ENCODE measurements at places on chromosomes 1 and 21.
A peak's percentile ranks its signal among the peaks of the same experiment; 100 is the strongest.

- no peak for DNase-seq
These were observed 89.8 kb downstream of the DHRS3 start for GRCh38 chr1:12528021-12528852.

DNA sequence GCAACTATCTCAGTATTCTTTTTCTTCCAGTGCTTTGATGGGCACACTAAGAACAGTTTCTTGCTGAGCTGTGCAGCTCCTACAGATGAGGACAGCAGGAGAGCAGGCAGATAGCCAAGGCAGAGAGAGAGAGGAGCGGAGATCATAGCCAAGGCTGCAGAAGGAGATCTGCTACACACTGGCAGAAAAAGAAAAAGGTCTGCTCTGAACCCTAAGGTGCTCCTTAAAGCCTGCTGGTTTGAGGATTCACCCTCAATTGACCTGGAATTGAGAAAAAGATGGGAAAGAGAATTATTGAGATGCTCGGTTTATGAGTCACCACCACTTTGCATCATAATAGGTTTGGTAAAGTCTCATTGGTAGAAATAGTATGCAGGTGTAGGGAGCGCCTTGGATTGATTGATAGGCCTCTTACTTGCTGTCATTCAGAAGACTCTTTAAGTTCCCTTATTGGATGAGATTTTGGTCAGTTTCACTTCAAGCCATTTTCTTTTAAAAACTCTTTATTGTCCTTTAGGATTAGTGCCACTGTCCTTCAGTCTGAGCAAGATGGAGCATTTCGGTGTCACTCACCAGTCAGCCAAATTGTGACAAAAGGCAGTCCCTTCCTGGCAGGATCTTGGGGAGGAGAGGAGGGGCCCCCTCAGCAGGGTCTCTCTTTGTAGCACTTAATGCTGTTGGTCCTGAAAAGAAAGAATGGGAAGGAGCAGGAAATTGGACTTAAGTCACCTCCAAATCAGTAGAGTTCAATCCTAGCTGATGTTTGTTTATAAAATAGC lies 685.0 kb downstream of the ADGRL2 start:
- DNase-seq = no peak

GRCh38 chr1:175555266-175555665 lies 188.1 kb downstream of the TNR start:
- no peak for DNase-seq

DNA sequence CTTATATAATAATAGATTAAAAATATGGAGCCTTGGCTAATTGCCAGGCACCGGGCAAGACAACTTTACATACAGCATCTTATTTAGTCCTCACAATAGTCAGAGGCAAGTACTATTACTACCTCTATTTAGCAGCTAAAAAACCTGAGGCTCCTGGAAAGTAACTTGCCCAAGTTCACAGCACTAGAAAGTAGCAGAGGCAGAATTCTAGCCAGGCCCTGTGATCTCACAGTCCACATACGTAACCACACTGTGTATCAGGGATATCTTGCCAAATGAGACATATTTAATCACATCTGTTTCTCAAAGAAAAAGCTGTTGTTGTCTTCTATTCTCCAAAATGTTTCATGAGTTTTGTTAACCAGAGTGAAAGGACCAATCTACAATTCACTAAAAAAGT lies 378.5 kb downstream of the PLPP3 start:
- DNase-seq = no peak

DNA sequence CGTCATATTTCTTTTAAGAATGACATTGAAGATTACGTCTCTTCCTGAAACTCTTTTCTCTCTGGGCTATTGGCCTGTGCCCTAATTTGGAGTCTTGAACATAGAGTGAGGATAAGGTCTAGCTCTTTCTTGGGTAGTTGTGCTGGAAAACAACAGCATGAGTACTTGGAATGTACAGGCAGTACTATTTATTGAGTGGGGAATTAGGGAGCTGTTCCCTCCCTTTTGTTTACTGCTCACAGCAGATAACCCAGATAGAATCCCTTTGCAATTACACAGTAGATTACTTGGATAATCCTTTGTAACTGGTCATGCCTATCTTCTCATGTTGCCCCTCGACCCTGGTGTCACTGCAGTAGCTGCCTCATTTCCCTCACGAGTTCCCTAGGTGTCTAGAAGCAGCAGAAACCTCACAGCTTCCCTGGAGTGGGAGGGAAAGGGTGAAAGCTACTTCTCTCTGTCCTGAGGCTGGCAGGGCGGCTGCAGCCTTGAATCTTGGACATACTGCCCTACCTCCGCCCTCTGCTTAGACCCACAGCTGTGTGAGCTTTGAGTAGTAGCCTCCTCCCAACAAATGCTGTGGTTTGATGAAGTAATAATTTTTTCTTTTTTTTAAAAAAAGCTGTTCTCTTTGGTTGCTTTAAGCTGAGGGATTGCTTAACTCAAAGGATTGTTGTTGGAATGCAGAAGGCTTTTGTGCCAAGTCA lies 70.6 kb downstream of the FGGY start:
- DNase-seq = peak; percentile 66

GRCh38 chr21:27975514-27975913 lies 1008.6 kb upstream of the ADAMTS5 start:
- no peak for DNase-seq

DNA sequence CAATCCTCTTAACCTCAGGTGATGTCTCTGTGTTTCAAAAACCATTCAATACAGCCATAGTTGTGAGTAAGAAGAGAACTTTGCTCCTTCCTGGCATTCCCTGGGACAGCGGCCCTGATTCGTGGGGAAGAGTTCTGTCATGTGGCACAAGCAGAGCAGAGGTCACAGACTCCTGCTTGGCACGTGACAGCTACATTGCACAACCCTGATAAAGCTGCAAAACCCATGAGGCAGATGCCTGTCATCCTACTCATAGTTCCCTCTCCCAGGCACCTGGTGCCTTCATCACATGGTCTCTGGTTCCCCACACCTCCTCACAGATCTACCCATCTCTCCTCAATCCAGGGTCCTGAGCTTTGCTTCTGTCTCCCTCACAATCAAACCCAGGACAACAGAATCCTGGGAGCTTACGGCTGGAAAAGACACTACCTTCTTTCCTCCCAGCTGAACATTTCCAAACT lies 70.8 kb downstream of the PLPP3 start:
- no peak for DNase-seq

DNA sequence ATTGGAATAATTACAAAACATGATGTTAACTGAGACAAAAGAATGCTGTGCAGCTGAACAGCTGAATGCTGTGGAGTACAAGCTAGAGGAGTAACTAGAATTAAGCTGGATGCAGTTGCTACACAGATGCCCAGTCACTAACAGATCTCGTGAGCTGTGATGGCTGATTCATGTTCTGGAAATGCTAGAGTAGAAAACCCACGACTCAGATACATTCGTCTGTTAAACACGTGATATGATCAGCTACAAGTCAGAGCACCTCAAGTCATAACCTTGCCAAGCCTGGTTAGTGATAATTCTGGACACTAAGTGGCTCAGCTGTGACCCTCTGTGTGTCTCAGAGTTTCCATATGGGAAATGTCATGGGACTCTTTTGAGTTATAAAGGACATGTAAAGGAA lies 89.7 kb upstream of the ESRRG start:
- no peak for DNase-seq

DNA sequence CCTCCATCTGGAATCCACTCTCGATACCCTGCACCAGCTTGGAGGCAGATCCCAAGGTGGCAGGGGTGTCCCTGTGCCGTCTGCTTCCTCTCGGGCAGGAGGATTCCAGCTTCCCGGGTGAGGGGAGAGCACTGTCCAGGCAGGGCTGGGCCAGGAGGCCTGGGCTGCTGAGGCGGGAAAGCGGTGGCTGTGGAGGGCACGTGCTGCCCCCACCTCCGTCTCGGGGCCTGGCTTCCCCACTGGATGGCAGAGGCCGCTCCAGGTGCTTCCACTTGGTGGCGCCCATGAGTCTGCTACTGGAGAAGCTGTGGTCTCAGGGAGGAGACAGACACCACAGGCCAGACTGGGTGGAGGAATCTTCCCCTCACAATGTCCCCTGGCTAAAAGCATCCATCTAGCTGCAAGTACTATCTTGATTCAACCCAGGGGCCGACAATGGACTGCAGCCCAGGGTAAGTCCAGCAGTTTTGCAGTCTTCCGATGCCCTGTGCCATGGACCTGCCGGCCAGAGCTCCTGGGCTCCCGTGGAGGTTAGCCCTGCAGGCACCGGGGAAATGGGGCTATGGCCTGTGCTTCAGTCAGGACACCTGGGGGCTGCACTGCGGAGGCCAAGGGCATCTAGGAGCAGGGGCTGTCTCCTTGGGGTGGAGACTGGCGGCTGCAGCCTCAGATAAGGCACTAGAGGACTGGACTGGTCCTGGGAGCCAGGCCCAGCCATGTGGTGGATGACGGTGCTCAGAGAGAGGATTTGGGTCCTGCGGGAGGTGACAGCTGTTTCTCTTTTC lies 41.3 kb upstream of the EIF4G3 start:
- peak; percentile 72 for DNase-seq

DNA sequence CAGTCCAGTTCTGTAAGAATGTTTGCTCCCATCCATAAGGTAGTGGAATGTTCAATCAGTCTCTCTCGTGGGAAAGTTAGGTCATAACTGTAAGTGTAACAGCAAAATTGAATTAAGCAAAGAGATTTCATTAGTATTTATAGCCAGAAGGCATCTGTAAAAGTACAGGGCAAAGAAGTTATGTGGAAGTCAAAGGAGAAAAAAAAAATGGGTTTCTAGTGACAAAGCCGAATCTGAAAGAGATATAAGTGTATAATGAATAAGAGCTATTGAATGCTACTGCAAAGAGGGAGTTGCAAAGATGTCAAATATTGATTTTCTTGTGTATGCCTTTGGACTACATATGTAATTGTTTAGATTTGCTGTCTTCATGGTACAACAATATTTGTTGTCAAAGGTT lies 47.4 kb upstream of the FOXD3 start:
- DNase-seq = no peak

DNA sequence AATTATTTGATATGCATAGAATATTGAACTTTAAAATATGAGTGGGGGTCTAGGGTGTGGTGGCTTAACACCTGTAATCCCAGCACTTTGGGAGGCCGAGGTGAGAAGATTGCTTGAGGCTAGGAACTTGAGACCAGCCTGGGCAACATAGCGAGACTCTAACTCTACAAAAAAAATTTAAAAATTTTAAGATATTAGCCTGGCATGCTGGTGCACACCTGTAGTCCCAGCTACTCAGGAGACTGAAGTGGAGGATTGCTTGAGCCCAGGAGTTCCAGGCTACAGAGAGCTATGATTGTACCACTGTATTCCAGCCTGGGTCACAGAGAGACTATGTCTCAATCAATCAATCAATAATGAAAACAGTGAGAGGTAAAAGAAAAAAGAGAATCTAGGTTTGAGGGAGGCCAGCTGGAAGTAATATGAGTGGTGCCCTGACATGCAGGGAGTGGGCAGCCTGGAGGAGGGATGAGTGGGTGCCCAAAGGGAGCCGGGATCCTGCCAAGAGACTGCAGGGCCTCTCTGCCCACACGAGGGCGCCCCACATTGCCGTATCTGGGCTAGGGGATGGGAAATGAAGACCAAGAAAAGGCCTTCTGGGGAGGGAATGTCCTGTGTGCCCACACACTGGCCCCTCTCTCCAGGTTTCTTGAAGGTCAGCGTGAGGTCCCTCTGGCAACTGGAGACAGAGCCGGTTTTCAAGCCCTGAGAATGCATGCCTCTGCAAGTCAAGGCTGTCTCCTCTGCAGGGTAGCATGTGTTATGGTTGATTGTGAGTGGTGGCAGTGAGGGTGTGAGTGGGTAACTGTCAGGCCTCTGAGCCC lies 93.9 kb upstream of the PPM1J start:
- peak; percentile 79 for DNase-seq

DNA sequence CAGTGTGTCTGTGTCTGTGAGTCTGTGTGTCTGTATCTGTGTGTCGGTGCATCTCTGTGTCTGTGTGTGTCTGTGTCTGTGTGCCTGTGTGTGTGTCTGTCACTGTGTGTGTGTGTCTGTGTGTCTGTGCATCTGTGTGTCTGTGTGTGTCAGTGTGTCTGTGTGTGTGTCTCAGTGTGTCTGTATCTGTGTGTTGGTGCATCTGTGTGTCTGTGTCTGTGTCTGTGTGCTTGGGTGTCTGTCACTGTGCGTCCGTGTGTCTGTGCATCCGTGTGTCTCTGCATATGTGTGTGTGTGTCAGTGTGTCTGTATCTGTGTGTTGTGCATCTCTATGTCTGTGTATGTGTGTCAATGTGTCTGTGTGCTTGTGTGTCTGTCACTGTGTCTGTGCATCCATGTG lies 44.7 kb upstream of the POFUT2 start:
- DNase-seq = no peak

DNA sequence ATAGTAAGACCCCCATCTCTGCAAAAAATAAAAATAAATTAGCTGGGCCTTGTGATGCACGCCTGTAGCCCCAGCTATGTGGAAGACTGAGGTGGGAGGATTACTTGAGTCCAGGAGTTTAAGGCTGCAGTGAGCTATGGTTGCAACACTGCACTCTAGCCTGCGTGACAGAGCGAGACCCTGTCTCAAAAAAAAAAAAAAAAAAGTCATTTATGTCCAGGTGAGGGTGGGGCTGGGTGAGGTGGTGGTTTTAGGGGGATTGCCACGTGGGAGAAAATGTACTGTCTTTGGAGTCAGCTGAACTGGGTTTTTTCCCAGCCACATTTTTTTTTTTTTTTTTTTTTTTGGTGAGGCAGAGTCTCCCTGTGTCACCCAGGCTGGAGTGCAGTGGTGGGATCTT lies 6.7 kb downstream of the PIK3CD start:
- DNase-seq = no peak

- no peak for DNase-seq
These were observed 44.6 kb downstream of the WASF2 start for GRCh38 chr1:27445177-27445936.

- DNase-seq = no peak
These were observed 19.0 kb downstream of the KDM4A start for GRCh38 chr1:43668956-43669355.

- DNase-seq = no peak
These were observed 65.1 kb upstream of the DMRTA2 start for GRCh38 chr1:50488356-50488755.

DNA sequence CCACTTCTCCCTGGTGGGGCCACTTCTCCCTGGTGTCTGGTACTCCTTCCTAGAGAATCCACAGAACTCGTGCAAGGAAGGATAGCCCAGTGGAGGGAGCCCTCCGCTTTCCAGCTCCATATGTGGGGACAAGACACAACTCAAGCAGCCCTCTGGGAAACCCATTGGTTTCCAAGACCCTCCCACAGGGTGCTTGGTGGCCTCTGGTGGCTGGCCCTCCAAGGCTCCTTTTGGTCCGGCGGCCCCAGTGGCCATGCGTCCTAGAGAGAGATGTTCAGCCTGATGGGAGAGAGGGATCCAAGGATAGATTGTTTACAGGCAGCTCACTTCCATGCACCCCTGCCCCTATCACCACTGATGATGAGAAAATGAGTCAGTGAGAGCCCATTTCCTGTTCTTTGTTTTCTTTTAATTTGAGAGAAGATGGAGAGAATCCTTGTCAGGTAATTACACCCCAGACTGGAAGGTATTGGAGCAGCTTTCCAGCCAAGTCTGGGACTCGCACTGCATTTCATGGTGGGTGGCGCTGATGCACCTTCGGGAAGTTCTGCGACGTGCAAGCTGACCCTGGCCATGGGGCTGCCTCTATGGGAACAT lies 486.2 kb upstream of the VAMP3 start:
- no peak for DNase-seq

GRCh38 chr1:11673089-11673769 lies 7.7 kb downstream of the MAD2L2 start:
- no peak for DNase-seq
